ENCODE measurements at places on chromosomes 12 and 14.

- DNase-seq: no peak
These were observed 34.6 kb upstream of the NFKBIA start for GRCh38 chr14:35438910-35439713.

DNA sequence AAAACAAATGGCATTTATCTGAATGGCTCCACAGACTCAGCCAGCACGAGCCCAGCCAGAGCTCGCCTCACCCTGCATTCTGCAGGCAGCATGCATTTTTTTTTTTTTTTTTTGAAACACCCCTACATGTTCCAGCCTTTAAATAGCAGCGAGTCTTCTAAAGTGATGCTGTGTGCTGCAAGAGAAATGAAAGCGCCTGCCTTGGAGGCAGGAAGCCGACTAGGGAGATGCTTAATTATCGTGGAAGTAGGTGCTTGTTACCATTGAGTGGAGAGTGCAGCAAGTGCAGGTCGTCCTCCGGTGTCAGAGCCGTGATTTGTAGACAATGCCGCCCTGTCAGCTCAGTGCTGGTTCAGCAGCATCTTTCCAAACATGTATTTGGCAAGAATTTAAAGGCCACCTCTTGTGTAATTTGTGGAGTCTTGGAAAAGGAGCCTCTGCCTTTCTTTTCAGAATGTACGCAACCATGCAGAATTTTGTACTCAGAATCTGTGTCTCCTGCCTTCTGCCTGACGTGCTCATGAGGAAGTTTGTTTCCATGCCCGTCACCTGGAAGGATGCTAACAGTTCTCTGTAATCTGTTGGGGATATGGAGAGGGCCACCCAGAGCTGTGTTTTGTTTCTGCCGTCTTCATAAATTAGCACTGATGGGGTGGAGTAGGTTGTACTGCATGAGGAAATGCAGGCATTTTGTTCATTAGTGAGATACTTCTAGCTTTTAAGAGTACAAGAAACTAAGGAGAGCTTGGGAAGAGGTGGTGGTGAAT lies 345.9 kb upstream of the RGS6 start:
- DNase-seq: no peak

DNA sequence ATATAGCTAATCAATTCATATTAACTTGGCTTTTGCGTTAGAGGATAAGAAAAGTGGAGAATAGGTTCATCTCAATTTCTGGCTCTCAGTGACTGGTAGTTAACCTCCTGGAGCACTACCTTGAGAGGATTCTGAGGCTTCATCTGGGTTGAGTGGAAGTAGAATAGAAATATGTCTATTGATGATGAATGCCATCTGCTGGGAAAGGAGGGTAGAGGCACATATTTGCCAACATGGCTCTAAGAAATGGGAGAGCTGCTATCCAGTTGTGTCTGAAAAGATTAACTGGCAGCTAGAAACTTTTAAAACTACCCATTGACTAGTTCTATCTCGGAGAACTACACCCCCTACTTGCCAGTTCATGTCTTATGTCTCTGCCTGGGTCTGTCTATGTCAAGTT lies 530.1 kb downstream of the NRXN3 start:
- no peak for DNase-seq

- DNase-seq: no peak
These were observed 1.1 kb downstream of the SYNJ2BP start for GRCh38 chr14:70415788-70416187.

DNA sequence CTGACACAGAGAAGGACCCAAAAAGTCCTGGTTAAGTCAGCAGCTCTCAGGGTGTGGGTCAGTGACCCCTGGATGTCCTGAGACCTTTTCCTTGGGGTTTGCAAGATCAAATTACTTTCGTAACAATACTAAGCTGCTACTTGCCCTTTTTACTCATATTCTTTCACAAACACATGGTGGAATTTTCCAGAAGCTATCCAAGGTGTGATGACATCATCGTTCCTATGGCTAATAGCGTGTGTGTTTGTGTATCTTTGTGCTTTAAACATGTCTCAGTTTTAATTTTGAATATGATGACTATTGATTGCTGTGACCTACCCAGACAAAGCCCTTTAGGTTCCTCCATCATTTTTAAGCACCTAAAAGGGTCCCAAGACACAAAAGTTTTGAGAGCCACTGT lies 176.2 kb downstream of the PHETA1 start:
- DNase-seq: no peak

- no peak for DNase-seq
These were observed 99.9 kb upstream of the RFLNA start for GRCh38 chr12:124194893-124195566.

GRCh38 chr14:104665114-104665656 lies 24.2 kb upstream of the INF2 start:
- no peak for DNase-seq
